Stimulated activated CD4-positive, alpha-beta T cell treated with anti-CD3 and anti-CD28 coated beads, Interleukin-1b, Interleukin-23, amount 100 ng/mL, for 24 hours (primary cell): ENCODE measurements at places on chromosomes 4 and X.

- no peak for DNase-seq
Measured at GRCh38 chr4:168878623-168879022, 131.4 kb downstream of the CBR4 start.

- DNase-seq, result no peak
Measured at GRCh38 chr4:5816101-5816500, 76.8 kb downstream of the CRMP1 start.

DNA sequence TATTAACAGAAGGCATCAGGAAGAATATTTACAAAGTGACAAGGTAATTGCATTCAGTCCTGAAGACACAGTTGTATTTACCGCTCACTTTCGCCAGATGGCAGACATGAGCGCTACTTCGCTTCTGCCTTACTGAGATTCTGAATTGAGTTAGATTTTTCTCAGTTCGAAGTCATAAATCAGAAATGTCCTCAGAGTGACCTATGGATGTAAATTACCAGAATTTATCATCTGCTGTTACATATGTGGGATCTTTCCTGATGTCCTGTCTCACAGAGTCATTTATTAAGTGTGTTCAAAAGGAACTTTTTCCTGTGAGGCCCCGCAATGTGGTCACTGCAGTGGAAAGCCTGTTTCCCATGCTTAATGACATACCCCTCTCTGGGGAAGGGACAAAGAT, 97.3 kb upstream of the DCLK2 start:
- peak; percentile 19 for DNase-seq

DNA sequence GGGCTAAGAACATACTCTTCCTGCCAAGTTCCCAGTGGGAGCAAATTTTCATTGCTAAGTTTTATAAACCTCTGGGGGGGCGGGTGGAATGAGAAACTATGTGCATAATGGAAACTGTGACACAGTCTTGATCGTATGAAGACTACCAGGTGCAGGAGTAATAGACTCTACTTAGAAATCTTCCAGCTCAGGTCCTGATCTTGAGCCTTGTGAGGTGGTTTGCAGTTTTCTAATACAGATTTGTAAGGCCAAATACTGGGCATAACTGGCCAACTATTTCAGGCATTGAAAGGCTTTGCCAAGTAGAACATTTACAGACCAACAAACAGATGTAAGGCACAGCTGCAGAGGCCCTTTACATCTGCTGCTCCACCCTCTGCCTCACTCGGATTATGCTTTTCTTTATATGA, 89.7 kb upstream of the CBR4 start:
- DNase-seq, result no peak
